ENCODE measurements at places on chromosomes 16 and 17.

DNA sequence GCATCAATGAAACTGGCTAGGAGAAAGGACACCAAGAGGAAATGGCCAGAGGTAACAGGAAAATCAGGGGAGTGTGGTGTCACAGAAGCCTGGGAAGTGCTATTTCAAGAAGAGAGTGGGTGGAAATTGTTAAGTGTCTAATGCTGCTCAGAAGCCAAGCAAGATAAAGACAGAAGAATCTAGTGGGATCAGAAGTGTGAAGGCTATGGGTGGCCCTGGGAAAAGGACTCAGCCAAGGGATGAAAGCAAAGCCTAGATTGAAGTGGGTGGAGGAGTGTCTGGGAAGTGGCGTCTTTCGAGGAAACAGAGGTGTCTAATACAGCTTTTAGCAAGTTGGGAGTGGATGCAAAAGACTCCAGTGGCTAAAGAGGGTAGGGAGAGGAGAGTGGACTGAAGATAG, 13.4 kb downstream of the PDZD9 start:
- DNase-seq: no peak

GRCh38 chr16:318628-319027, 33.9 kb downstream of the AXIN1 start:
- peak; percentile 31 for DNase-seq

DNA sequence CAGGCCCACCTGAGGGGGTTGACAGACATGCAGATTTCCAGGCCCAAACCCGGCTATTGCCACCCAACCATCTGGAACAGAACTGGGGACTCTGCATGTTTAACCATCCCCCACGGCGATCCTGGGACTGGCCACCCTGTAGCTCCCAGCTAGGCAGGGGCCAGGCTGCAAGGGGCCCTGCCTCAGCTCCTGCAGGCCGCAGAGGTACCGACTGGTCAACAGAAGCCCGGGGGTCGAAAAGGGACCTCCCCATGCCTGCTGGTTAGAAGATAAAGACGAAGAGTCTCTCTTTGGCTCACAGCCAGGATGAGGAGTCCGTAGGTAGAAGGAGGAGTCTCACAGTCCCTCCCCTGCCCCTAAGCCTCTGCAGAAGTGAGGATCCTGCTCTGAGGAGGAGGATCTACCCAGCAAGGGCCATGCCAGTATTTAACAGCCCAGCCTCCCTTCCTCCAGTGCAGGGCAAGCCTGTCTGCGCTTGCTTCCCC, 223.4 kb upstream of the TNRC6C start:
- no peak for DNase-seq

DNA sequence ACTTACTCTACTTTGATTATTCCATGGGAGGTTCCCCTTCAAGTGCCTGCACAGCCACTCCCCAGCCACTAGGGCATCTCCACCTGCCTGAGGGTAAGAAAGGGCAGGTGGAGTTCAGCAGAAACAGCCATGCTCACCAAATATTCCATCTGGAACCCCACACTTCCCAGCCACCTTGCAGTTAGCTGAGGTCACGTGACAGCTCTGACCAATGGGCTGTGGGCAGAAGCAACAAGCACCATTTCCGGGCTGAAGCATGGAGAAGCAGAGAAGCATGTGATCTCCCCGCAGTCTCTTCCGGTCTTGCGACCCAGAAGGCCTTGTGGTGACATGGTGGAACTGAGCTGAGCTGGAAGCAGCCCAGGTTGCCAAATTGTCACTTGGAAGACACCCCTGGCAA, 108.6 kb downstream of the CCT6B start:
- DNase-seq: no peak

GRCh38 chr16:86198206-86199118, 299.5 kb downstream of the IRF8 start:
- DNase-seq: no peak

- peak; percentile 32 for DNase-seq
These were observed 93.9 kb downstream of the ENGASE start for GRCh38 chr17:79168486-79169055.

- DNase-seq: no peak
These were observed 2.3 kb downstream of the SPACA3 start for GRCh38 chr17:32993977-32994376.

GRCh38 chr17:77424585-77425344, 284.0 kb downstream of the SEC14L1 start:
- peak; percentile 44 for DNase-seq

DNA sequence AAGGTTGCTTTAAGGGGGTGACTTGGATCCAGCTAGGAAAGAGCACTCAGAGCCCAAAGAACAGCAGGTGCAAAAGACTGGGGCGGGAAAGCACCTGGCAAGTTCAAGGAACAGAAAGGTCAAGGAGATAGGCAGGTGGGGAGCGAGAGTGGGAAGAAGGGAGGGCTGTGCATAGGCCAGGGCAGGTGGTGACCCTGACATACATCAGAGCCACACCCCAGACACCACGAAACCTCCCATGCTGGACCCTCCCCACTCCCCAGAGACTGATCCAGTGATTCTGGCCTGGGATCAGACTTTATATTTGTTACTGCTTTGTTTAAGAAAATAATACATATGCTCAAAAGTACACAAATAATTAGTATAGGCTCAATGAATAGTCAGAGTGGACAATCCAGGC, 48.5 kb upstream of the RBFOX3 start:
- no peak for DNase-seq

DNA sequence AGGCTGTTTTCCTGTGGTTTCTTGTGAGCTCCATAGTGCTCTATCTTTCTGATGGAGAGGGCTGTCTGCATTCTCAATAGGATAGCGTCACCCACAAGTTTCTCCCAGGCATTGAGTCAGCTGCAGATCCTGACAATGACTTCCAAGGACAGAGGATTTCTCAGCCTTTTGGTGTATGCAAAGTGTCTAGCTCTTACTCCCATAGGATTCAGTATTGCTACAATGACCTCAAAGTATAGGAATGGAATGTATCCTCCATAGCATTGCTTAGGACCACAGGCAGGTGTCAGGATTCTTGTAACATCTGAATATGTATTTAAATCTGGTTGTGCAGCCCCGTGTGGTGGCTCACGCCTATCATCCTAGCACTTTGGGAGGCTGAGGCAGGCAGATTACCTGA, 32.3 kb downstream of the SMIM36 start:
- no peak for DNase-seq

DNA sequence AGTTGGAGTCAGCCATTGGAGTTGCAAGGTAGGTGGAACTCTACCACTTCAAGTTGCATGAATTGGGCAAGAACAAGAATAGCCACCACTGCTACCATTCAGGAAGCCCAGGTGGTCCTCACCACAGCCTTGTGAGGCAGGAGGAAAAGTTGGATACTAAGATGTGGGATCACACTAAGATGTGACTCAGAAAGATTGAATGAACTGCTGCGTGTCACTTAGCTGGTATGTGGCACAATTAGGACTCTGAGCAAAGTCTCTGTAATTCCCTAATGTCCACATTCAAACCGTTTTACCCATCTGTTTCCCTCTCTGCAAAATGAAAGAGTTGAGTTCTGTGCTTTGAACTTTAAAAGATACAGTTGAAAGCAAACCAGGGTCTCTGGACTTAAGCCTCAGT, 44.7 kb upstream of the HS3ST3A1 start:
- DNase-seq: no peak

Measured in ACHN (cell line).